ENCODE measurements at places on chromosomes 7 and 10. TPM values are rescaled to one million over a fixed set of nuclear protein-coding genes. Genes with fewer than 3 reads are reported as not detected.

The CAV1 gene
- total RNA-seq = 15.7 TPM

The AKR1B15 gene
- 7.8 TPM for total RNA-seq

The SSC4D gene
- 0.15 TPM for total RNA-seq

DNA sequence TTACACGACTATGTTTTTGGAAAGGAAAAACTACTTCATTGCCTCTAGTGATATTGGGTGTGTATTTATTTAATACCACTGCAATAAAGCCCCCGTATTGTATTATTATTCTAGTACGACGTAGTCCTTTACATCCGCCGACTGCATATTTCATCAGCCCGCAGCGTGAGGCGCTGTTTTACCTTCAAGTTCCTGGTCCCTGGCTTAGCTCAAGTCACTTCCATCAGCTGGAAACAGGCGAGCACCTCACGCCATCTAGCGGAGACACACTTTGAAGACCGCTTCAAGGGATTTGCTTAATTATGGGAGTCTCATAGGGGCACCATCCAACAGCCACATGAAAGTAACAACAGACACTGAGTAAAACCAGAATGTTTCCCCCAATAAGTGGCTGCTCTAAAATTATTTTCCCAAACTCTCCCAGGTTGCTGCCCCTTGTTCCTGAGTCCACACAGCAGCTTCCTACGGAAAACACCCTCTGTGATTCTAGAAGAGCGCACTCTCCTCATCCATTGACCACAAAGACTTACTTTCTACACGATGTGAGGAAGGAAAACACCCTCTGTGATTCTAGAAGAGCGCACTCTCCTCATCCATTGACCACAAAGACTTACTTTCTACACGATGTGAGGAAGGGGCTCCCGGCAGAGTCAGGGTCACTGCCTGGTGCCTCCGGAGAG, 15.7 kb upstream of the ITIH2 start:
- peak; percentile 76 for DNase-seq

DNA sequence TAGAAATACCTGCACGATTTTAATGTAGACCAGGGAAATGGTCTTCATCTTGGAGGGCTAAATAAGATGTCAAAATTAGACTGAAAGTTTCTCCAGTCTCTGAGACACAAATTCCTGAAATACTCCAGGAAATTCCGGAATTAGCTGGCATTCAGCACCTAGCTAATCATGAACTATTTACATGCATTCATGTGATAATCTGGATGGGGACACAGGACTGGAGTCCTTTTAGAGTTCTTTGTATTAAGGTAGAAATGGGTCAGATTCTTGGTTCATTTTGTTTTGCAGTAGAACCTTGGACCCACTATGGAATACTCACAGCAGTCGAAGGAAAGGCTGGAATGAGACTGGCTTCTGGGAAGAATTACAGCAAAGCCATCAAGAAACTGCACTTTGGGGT, 65.3 kb upstream of the MDFIC start:
- no peak for DNase-seq
